AG20443 (cell line): ENCODE measurements at places on chromosomes 2 and 18.
A peak's percentile ranks its signal among the peaks of the same experiment; 100 is the strongest.

DNA sequence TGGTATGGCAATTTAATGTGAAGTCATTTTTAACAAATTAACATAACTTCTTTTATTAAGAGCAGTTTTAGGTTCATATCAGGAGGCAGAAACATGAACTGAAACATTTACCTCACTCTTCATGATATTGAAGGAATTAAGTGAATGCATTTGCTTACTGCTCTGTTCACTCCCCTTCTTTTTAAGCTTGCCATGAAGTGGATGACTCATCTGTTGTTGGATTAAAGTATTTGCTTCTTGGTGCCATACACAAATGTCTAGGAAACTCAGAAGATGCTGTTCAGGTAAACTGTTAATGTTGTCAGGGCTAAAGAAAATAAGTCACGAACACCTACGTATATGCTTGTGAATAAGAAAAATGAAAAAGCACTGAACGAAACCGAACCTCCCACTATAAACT, 10.2 kb upstream of the CABYR start:
- DNase-seq, result no peak

- DNase-seq, result peak; percentile 63
Observed at GRCh38 chr2:46780801-46781445, 134.7 kb downstream of the MCFD2 start.

GRCh38 chr2:1678609-1679008, 65.7 kb downstream of the PXDN start:
- no peak for DNase-seq

- peak; percentile 12 for DNase-seq
Observed at GRCh38 chr2:202436626-202437025, 60.5 kb downstream of the BMPR2 start.

DNA sequence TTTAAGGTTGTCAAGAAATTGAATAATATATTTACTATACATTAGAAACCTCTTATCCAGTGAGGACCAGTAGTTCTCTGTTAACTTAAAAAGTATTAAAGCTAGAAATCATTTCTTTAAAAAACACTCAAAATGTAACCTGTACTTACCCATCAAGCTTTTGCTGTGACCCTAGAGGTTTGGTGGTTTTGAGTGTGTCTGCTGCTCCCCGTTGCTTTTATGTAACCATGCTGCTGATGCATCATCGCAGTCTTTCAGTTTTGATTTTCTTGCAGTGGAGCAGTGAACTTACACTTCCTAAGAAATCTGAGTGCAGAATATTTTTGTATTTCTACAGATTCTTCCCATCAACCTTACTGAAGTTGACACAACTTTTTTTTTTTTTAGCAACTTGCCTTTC, 34.2 kb downstream of the MRPS9 start:
- no peak for DNase-seq

- DNase-seq, result peak; percentile 59
Observed at GRCh38 chr2:70087702-70088597, 673 bp downstream of the PCBP1 start.

DNA sequence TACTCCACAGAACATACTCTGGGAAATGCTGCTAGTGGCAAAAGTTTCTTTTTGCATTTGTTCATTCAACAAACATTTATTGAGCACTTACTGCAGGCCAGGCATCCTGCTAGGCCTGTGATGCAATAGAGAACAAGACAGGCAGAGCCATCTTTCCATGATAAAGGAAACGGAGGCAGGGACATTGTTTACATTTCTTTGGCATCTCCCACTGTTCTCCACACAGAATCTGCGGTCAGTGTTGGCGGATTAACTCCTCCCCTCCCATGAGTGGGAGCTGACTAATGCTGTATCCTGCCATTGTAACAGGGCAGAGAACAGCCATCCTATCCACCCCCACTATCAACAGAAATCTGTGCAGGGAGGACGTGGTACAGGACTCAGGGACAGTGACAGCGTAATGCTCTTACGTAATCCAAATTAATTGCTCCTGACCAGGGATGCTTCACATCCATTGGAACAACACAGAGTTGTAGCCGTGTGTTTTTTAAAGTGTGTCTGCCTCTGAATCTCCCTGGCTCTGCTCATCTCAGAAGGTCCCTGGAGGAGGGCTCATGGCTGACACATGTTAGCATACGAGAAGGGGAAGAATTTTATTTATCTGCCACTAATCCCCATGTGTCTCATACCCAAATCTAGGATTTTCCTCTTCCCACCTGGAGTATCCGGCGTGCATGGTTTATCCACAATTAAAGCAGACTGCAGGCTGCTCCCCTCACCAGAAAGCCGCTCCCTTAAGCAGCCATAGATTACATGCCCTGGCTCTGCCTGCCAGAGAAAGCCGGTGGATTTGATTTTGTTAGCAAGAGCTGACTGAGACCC, 32.3 kb downstream of the STEAP3 start:
- peak; percentile 82 for DNase-seq

- DNase-seq, result no peak
Observed at GRCh38 chr2:200929334-200930249, 33.9 kb downstream of the ORC2 start.

GRCh38 chr2:222582928-222583327, 73.0 kb downstream of the FARSB start:
- DNase-seq, result no peak

GRCh38 chr2:98087447-98088020, 567 bp downstream of the VWA3B start:
- DNase-seq, result no peak

- no peak for DNase-seq
Observed at GRCh38 chr2:26570083-26570430, 71.1 kb downstream of the CIB4 start.

GRCh38 chr18:42929857-42930256, 185.6 kb downstream of the RIT2 start:
- no peak for DNase-seq

GRCh38 chr18:76538846-76539245, 43.8 kb upstream of the ZNF516 start:
- no peak for DNase-seq

DNA sequence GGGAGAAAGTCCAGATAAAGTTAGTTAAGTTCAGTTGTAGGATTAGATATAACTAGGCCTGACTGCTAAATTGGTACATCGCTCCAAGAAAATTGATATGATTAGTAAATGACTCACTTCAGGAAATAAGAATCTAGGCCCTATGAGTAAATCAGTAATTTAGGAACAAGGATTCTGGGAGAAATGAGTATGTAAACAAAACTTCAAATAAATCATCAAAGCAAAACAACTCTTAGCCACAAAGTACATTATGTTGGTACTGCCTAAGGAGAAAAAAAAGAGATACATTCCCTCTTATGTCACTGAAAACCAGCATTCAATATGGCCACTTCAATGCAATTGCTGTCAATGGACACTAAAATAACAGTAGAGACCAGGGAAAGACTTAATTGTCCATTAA, 529.1 kb downstream of the ZNF804A start:
- DNase-seq, result no peak

DNA sequence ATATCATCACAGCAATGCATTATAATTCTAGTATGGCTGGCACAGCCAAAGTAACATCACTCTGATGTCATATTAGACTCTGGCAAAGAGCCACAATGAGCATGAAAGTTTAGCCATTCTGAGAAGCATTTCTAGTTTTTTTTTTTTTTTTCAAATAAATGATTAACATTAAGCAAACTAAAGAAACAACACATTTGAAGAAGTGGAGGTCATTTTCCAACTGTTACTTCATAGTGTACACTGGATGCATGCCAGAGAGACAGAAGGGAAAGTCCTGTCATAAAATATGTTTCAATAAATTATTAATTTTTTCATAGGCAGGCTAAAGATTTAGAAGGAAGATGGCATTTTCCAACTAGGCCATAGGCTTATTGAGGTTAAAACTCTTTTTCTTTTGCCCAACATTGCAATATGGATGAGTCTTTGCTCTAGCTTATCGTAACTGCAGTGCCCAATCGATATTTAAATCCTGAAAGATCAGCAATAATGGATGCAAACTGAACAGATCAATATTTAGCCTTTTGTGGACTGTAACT, 1630.4 kb upstream of the ACVR2A start:
- DNase-seq, result no peak

DNA sequence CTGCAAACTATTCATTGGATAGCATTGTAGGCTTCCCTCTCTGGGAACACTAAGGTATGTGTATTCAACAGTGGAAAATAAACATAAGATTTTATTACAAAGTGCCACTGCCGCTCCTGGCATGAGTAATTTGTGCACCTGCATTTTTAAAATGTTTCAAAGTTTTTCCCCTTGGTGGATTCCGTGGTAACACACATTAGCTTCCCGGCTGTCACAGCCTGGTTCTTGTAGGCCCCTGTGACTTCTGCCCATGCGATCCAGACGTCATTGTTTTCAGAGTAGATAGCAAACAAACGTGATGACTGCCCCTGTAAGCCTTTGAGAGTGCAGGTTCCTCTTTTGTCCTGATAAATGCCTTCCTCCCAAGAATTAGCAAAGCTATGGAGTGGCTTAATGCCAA, 421.0 kb downstream of the ZNF521 start:
- no peak for DNase-seq

- peak; percentile 39 for DNase-seq
Observed at GRCh38 chr18:7824970-7825369, 257.9 kb downstream of the PTPRM start.

DNA sequence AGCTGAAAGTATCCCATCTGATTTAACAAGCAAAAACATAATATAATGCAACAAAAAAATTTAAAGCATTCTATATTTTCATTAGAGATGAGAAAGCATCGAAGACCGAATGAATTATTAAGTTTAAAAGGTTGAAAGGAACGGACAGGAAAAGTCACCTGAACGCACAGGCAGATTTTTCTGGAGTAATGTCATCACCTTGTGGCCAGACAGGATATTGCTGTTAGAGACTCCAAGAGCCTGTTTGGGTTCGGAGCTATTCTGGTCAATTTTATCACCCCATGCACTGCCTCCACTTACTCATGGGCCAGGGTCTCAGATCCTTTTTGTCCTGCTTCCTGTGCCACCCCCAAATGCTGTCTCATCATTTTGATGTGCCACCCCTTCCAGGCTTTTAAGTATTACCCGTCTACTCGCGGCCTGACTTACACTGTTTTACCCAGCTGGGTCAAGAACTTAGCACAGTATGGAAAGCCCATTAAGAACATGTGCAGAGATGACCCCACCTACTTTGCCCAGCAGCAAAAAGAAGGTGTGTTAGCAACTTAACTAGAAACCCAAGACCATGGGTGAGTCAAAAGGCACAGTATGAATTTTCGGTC, 27.3 kb downstream of the GKN2 start:
- peak; percentile 71 for DNase-seq

- DNase-seq, result peak; percentile 97
Observed at GRCh38 chr2:218292048-218293014, at the start of gene TMBIM1. TMBIM1 (minus strand) TSS chr2:218292503; CDS start chr2:218282141, 10,362 bp downstream.

DNA sequence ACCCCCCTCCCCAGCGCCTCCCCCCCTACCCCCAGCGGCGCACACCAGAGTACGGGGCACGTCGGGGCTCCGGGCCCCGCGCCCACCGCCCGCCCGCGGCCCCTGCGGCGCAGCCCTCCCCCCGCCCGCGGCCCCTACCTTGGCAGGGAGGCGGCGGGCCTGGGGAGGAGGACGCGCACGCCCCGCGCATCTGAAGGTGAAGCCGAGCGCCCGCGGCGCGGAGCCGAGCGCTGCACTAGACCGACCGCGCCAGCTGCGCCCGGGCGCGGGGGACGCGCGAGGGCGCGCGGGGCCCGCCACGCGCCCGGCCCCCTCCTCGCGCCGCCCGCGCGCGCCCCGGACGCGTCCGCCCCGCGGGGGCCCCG, at the start of gene ZNF516:
ZNF516 (minus strand) TSS at position 237 of the 365 bp plus-strand sequence. CDS start 52,188 bp downstream, outside the sequence.
- DNase-seq, result peak; percentile 49

GRCh38 chr2:75007819-75008218, 49.4 kb downstream of the POLE4 start:
- DNase-seq, result no peak

GRCh38 chr2:227188292-227188691, 23.9 kb downstream of the COL4A3 start:
- DNase-seq, result no peak

GRCh38 chr2:198280145-198280544, 475.8 kb downstream of the PLCL1 start:
- DNase-seq, result no peak

- DNase-seq, result no peak
Observed at GRCh38 chr2:119157850-119158511, 570 bp downstream of the C1QL2 start.

DNA sequence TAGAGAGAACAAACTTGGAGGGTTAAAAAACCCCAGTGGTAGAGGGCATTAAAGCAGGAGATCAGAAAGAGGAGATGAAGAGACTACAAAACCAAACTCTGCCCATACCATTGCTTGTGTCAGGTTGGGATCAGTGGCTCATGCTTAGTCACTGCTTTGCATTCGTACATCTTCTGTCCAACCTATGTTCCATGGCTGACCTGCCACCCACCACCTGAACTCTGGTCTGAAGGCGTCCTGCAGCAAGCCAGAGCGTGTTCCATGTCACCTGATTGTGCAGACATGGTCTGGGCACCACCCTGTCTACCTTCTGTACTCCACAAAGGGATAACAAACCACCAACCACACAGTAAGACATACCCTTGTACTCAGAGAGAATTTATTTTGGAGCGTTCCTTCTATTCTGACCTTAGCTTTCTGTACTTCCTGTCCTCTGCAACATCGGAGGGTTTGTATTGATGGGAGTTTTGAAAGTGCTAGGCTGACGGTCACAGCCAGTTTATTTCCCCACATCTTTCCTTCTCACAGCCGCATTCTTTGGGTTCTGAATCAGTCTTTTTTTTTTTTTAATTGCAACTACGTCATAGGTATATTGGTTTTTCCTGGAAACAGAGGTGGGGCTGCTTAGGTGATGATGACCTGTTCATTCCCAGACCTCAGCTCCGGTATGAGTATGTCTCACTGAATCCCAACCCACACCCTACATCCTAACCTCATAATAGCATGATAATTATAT, 88.3 kb downstream of the SOWAHC start:
- peak; percentile 67 for DNase-seq

DNA sequence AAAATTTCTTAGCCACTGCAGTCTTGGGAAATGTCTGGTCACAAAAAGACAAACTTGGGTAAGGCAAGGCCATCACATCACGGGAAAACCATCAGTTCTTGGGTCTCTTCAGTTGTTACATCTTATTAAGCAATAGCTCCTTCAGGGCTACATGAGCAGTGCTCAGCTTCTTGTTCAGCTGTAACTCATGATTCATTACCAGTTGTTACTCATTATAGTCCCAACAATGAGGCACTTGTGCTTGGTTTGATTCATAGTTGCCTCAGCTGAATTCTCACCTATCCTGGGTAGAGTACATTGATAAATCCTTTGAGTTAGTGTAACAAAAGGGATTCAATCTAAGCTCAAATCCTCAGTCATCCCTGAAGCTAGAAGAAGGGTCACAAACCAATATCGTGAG, 102.4 kb upstream of the DCC start:
- DNase-seq, result peak; percentile 32

DNA sequence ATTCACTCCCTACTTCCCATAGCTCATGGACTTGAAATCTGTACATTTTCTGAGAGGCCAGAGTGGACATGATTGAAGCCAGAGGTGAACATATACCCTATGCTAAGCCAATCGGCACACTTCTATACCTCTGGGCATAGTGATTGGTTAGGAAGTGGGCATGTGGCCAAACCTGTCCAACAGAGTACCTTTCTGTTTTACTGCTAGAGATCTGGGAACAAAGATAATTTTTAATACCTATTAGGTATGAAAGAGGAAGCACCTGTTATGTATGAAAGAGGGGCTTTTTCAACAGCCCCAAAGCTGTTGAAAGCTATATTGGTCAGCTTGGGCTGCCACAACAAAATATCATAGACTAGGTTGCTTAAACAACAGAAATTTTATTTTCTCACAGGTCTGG, 27.7 kb downstream of the METTL8 start:
- no peak for DNase-seq

GRCh38 chr18:46706968-46707367, 49.9 kb downstream of the ST8SIA5 start:
- DNase-seq, result no peak
